ENCODE measurements at places on chromosomes 6 and 20. TPM values are rescaled to one million over a fixed set of nuclear protein-coding genes. Genes with fewer than 3 reads are reported as not detected.

Gene PGBD1
- not detected for total RNA-seq

DNA sequence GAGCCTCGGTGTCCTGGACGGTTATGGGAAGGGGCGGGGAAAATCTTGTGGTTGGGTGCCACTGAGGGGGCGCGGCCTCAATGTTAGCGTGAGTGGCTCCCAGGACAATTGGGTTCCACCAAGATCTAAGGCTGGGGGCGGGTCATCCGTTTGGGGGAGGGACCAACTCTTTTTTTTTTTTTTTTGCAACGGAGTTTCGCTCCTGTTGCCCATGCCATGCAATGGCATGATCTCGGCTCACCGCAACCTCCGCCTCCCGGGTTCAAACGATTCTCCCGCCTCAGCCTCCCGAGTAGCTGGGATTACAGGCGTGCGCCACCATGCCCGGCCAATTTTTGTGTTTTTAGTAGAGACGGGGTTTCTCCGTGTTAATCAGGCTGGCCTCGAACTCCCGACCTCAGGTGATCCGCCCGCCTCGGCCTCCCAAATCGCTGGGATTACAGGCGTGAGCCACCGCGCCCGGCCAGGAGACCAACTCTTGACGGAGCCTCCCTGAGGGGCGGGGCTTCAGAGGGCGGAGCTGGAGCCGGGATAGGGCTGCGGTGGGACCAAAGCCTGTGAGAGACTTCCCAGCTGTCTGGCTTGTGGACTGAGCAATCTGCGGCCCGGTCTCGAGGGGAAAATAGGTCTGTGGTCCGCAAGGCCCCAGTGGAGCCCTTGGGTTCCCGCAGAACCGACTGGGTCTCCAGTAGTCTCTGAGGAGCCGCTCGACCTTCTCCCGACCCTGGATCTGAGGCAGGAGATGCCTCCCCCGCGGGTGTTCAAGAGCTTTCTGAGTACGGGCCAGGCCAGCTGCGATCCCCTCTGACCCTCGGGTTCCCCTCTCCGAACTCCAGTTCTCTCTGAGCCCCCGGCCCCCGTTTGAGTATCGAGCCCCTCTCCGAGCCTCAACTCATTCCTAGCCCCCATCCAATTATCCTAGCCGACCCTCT is 1.1 kb downstream of the SPAG4 start:
- peak; percentile 99 for DNase-seq

DNA sequence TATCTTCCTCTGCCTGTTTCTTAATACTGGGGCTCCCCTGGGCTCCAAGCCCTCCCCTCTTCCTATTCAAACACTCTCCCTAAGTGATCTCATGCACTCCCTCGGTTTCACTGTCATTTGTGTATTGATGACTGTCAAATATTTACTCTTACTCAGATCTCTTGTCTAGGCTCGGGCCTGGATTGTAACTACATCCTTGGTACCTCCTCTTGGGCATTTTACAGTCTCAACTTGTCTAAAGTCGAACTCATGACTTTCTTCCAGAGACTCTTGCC is 189.4 kb upstream of the PRDM1 start:
- DNase-seq: no peak

Gene PTCHD4
- total RNA-seq: 16.2 TPM

GRCh38 chr6:36269834-36270705 is at the start of gene PNPLA1:
PNPLA1 (plus strand) TSS chr6:36270060; CDS start chr6:36270460, 400 bp downstream.
- no peak for DNase-seq

- no peak for DNase-seq
Observed at GRCh38 chr6:151948002-151948743, 140.7 kb downstream of the ESR1 start.

GRCh38 chr6:158461954-158462353 is 97.9 kb upstream of the TMEM181 start:
- DNase-seq: no peak

Gene MEI4
- total RNA-seq: not detected

DNA sequence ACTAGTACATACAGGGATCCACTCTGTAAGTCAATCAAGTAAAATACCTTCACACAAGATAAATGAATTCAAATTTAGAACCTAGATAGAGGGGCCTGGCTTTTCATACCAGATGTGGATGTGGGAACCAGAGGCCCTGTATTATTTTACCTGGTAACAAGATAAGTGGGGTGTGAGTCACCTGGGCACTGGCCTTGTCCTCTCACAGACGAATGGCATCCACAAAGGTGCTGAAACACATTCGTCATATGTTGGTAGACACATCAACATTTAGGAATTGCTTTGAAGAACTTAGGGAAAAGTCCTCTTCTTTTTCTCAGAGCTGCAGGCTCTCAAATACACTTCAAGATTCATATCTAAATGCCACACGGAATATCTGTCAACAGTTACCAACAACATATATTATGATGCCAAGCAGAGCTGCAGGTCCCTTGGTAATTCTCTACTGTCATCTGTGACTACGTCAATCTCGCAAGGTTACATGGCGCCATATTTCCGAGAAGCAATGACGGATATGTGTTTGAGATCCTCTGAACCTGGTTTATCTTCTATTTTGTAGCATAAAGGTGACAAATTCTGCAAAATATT is 618.6 kb downstream of the EPM2A start:
- DNase-seq: no peak

Gene SIRPD
- total RNA-seq: not detected

Gene PCSK2
- total RNA-seq: 0.91 TPM

GRCh38 chr6:150492941-150493340 is 106.7 kb upstream of the PLEKHG1 start:
- DNase-seq: no peak

- peak; percentile 47 for DNase-seq
Observed at GRCh38 chr20:22339091-22339881, 245.1 kb downstream of the FOXA2 start.

Gene PRRT1
- total RNA-seq: not detected

- DNase-seq: no peak
Observed at GRCh38 chr6:126600258-126600916, 260.5 kb downstream of the CENPW start.

GRCh38 chr6:34234667-34235306 is 1.9 kb upstream of the HMGA1 start:
- no peak for DNase-seq

Gene OR12D3
- not detected for total RNA-seq

- DNase-seq: no peak
Observed at GRCh38 chr6:108793516-108794251, 54.5 kb upstream of the ARMC2 start.

DNA sequence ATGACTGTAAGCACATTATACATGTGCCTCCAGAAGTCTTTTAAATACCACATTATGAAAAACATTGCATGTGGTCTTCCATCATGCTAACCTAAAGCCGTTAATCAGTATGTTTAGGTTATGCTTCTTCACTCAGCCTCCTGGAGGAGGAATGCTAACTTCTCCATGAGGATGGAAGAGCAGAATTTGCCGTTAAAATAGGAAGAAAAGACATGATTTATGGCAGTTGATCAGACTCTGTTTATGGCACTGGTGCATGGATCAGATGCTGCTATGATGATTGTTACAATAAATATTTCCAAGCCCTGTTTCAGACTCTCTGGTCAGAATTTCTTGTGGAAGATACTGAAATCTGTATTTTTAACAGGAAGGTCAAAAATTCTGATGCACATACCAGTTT is 31.7 kb downstream of the MAP3K4 start:
- no peak for DNase-seq

DNA sequence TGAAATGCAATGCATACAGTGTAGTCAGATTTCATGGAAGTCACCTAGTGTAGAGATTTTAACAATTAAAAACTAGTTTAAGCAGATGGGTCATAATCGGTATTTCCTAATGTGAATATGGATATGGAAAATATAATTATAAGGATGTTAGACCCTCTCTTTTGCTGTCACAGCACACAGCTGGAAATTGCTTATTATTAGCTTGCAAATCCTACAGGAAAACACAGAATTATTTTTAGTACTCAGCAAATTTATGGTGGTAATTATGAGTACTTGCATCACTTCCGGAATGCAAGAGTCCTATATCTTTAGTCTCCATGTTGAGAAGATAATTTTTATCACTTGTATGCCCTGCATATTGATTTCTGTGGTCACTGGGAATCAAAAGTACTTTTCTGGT is 993.6 kb downstream of the KIF16B start:
- no peak for DNase-seq

DNA sequence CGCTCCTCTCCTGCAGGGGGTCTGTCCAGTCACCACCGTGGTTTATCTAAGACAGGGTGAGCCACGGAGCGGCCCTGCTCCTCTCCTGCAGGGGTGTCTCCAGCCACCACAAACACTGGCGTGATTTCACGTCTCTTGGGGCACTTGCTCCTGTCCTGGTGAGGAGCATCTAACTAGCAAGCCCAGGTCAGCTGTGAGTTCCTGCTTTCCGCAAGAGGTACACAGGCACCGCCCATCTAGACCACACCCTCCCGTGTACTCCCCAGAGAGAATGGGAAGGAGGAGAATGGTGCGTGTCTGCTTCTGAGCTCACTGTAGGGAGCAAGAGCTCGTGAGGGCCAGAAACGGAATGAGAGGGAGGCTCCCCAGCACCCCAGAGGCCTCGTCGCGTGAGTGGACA is 40.7 kb downstream of the DACT2 start:
- no peak for DNase-seq

DNA sequence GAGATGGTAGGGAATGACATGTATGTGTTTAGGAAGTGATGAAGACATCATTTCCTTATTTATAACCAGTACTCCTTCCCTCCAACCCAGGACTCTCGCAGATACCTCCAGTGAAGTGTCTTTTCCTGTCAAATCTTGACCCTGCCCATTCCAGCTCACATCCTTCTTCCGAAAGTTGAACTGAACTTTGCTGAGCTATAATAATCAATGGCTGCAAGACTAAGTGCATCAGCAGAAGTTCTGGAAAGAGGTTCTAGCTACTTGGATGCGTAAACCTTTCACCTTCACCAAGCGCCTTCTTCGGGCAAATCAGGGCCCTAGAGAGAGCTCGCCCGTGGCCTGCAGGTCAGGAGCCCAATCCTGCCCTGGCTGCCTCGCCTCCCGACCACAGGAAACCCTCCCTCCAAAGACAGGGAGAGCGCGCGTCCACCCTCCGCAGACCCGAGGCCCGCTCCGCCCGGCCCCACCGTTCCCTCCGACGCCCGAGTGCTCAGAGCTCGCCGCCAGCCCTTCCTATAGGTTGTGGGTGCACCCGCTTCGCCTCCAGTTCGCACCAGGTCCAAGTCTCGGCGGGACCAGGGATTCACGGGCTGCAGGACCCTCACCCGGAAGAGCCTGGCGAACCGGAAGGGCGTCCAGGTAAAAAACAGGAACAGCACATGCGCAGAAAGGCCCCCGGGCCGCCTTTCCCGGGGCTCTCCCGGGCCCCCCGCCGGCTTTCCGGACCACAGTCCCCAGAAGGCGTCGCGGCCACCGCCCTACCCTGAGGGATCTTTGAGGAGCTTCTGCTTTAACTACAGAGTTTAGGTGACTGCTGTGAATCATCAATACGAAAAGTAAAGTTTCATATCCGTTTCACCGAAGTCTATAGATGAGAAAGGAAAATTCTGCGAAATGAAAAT is at the start of gene ZNF334:
ZNF334 (minus strand) TSS at position 617 of the 902 bp plus-strand sequence. CDS start 1,457 bp downstream, outside the sequence.
- peak; percentile 6 for DNase-seq

Gene DNMT3B
- total RNA-seq: 52.7 TPM

DNA sequence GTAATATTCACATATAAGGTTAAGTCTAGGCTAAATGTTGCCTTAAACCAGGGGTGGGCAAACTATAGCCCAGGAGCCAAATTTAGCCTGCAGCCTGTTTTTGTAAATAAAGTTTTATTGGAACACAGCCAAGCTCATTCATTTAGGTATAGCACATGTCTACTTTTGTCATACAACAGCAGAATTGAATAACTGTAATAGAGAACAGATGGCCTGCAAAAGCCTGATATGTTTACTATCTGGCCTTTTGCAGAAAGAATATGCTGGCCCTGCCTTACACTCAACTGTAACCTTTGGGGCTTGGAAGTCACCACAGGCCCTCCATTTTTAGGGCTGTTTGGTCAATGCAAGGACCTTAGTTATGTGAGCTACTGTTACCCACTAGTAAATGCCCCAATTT is 17.7 kb upstream of the BCLAF1 start:
- DNase-seq: no peak

- no peak for DNase-seq
Observed at GRCh38 chr20:43984587-43984986, 69.9 kb downstream of the TOX2 start.

GRCh38 chr6:163634211-163635171 is 220.0 kb downstream of the QKI start:
- no peak for DNase-seq

GRCh38 chr6:53349209-53349693 is 501 bp upstream of the ELOVL5 start:
- DNase-seq: no peak

GRCh38 chr6:63272397-63272796 is 47.4 kb downstream of the LGSN start:
- DNase-seq: no peak

DNA sequence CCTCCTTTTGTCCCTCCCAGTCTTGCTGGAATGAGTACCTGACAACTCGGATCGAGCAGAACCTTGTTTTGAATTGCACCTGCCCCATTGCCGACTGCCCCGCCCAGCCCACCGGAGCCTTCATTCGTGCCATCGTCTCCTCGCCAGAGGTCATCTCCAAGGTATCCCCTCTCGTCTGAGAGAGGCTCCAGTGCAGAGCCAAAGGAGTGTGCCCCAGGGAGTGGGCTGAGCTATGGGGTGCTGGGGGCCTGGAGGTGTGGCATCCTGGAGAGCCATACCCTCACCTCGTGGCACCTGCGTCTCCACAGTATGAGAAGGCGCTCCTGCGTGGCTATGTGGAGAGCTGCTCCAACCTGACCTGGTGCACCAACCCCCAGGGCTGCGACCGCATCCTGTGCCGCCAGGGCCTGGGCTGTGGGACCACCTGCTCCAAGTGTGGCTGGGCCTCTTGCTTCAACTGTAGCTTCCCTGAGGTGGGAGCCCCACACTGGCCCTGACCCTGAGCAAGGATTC is 8.8 kb downstream of the DNPH1 start:
- no peak for DNase-seq

DNA sequence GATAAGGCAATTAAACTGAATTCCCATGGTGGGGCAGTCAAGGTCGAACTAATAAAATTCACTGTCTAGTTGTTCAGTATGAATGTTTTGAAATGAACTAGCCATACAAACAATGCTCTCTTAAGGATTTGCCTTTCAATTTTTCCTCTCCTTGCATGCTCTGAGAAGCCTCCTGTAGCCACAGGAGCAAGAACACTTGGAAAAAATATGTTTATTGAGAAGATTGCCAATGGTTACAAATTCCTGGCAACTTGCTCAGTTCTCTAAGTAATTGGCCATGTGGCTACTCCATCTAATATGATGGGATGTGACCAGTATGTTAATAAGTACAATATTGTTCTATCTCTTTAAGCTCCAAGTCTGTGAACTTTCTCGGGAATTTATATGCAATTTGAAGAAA is 49.4 kb downstream of the FUT9 start:
- DNase-seq: no peak

Gene UBE2C
- total RNA-seq: 112 TPM

- DNase-seq: peak; percentile 77
Observed at GRCh38 chr20:12925210-12925755, 83.5 kb upstream of the SPTLC3 start.

Gene LST1
- total RNA-seq: not detected

Gene BPIFB1
- not detected for total RNA-seq
